ENCODE measurements at places on chromosomes 7 and 10. TPM values are rescaled to one million over a fixed set of nuclear protein-coding genes. Genes with fewer than 3 reads are reported as not detected.

GPER1 gene
- 5.0 TPM for total RNA-seq

FAM149B1 gene
- 25.0 TPM for total RNA-seq

MRLN gene
- 0.75 TPM for total RNA-seq

TAF3 gene
- 9.9 TPM for total RNA-seq

OPALIN gene
- not detected for total RNA-seq

CALHM1 gene
- not detected for total RNA-seq

VPS41 gene
- total RNA-seq, result 91.0 TPM

NEUROG3 gene
- 0.93 TPM for total RNA-seq

SEMA3E gene
- 27.7 TPM for total RNA-seq

NANOS1 gene
- 14.4 TPM for total RNA-seq

ITPRID1 gene
- total RNA-seq, result 0.07 TPM

ZNF727 gene
- total RNA-seq, result not detected

MACC1 gene
- 27.8 TPM for total RNA-seq

DPYSL4 gene
- total RNA-seq, result 61.9 TPM

LRRC4 gene
- 37.7 TPM for total RNA-seq

VAX1 gene
- total RNA-seq, result 0.58 TPM

DBF4 gene
- total RNA-seq, result 15.2 TPM

DHTKD1 gene
- total RNA-seq, result 44.8 TPM

SPDYE8 gene
- total RNA-seq, result not detected

SRRM3 gene
- 8.4 TPM for total RNA-seq

TRIM24 gene
- 66.8 TPM for total RNA-seq

SPDYE11 gene
- total RNA-seq, result not detected

ZNRF2 gene
- total RNA-seq, result 15.6 TPM

OPN1SW gene
- not detected for total RNA-seq

ASZ1 gene
- total RNA-seq, result not detected

ZNF212 gene
- 16.6 TPM for total RNA-seq

LIPK gene
- total RNA-seq, result 3.2 TPM

LRRC17 gene
- 1.5 TPM for total RNA-seq

CXCL12 gene
- 137 TPM for total RNA-seq

FOXP2 gene
- 24.0 TPM for total RNA-seq

CDC14C gene
- not detected for total RNA-seq

P4HA1 gene
- total RNA-seq, result 24.6 TPM

UNCX gene
- total RNA-seq, result 0.48 TPM

GIMAP6 gene
- not detected for total RNA-seq

TAS2R4 gene
- total RNA-seq, result 1.00 TPM

GPRIN2 gene
- 4.4 TPM for total RNA-seq

GRID2IP gene
- total RNA-seq, result 1.6 TPM

IFIT1B gene
- total RNA-seq, result not detected

MYH16 gene
- total RNA-seq, result not detected

ARHGAP19 gene
- 7.3 TPM for total RNA-seq

FAM25A gene
- not detected for total RNA-seq

AKR1C8 gene
- total RNA-seq, result 1.00 TPM

FXYD4 gene
- 3.1 TPM for total RNA-seq

CYP17A1 gene
- not detected for total RNA-seq

DMBT1 gene
- 6.5 TPM for total RNA-seq

TMEM196 gene
- total RNA-seq, result 0.68 TPM
